ENCODE measurements at places on chromosomes 4 and X.

DNA sequence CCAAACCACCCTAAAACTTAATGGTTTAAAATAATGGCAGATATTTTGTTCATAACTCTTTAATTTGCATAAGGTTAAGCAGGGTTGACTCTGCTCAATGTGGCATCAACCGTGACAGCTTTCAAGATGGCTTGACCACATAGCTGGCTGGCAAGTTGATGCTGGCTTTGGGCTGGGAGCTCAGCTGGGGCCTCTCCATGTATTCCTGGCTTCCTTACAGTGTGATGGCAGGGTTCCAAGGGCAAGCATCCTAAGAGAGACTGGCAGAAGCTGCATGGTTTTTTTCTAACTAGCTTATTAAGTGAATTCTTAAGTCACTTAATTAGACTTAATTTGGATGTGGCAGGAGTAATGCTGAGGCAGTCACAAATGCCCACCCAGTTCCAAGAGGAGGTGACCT is 4.5 kb downstream of the RP2 start:
- no peak for DNase-seq

DNA sequence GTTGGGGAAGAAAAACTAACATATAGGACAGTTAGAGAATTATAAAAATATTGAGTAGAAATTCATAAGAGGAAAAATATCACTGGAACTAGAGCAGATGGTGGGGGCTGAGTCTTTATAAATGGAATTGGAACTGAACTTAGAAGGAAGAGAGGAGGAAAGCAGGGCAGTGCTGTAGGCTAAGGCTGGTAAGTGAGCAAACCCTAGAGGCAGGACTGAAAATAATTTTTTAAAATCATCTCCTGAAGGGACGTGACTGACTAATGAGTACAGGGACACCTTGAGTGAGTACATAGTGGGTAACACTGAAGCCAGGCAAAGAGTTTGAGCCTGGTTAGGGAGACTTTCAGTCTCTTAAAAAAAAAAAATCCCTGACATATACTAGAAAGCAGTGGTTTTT is 63.3 kb downstream of the GALNT7 start:
- DNase-seq = no peak

- no peak for DNase-seq
Measured at GRCh38 chr4:168841672-168842019, 168.4 kb downstream of the CBR4 start.

DNA sequence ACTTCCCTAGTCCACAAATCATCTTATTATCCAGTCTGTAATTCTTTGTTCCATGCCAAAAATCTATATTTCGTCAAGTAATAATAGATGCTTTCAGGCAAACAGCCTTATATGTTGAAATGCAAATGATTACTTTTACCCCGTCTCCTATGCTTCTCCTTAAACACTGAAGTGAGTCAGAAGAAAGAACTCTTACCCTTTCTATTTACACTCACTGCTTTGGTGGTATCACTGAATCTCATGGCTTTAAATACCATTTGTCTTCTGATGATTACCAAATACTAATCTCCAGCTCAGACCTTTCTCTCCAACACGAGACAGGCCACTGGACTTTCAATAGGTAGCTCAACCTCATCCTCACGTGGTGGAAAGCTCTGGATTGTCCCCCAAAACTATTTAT is 558.1 kb downstream of the IL1RAPL1 start:
- no peak for DNase-seq

DNA sequence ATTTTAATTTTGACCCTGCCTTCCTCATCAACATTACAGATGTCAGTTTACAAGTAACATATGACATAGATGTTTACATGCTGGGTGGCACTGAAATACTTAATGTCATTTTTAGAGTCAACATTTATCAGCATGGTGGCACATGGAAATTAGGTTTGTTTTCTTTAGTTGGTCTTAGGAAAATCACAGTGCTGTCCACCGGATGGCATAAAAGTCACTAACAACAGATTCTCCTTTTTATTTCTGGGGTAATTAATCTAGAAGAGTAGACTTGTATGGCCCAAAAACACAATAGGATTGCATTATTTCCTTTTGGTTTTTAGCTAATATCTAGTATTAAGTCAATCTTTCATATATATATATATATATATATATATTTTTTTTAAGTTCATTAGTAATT is 88.6 kb upstream of the HHIP start:
- DNase-seq = no peak

DNA sequence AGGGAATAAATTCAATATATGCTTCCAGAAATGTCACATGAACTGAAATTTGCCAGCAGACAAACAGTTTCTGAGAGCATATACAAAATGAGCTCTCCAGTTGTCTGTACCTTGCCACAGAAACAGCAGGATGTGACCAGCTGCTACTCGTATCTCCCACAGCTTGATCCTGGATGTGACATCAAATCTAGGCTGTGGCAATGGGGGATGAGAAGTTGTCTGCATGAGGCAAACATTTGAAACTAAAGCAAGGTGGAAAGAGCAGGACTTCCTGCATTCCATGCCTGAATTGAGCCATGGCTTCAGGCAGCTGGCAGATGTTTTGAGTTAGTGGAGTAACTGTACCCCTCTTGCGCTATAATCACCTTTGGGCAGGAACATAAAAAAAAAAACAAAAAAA is 1724.0 kb downstream of the RPA4 start:
- no peak for DNase-seq

DNA sequence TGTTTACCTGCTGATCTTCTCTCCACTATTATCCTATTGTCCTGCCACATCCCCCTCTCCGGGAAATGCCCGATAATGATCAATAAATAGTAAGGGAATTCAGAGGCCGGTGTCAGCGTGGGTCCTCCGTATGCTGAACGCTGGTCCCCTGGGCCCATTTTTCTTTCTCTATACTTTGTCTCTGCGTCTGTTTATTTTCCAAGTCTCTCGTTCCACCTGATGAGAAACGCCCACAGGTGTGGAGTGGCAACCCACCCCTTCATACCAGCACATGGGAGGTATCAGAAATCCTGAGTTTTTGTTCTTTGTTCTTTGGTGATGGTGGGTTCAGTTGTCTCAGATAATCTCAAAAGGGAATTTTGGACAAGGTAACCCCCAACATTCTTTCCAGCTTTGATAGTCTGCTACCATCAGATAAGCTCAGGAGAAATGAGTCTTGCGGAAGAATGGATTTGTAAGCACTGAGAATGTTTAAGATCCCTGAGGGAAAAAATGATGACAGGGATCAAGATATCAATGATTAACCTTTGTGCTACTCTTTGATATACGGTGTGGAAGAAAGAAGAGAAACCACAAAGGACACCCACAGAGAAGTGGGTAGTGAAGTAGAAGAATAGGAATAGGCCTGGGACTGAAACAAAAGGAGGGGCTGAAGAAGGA is 117.9 kb downstream of the CEP44 start:
- DNase-seq = no peak

GRCh38 chr4:4655901-4656300 is 114.1 kb upstream of the STX18 start:
- DNase-seq = no peak

- no peak for DNase-seq
Measured at GRCh38 chr4:141788169-141788915, 152.0 kb downstream of the IL15 start.

DNA sequence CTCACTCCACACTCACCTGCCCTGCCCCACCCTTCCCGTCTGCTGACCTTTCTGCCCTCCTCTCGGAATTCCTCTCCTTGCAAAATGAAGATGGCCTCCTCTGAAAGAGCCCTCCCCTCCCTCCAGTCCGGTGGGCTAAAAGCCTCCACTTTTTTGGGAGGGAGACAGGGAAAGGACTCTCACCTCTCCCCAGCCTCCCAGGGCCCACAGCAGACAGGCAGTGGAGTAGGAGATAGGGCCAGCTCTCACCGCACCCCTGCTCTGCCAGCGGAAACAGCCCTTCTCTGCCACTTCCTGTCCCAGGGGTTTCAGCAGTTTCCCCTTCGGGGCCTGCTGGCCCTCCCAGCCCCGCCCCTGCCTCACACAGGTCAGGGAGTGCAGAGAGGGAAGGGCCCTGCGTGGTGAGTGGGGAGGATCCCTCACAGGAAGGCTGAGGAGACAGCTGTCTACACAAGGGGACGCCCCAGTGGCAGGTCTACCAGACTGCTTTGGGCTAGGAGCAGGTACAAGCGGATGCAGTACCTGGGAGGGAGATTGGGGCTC is 18.2 kb downstream of the ELF4 start:
- no peak for DNase-seq

DNA sequence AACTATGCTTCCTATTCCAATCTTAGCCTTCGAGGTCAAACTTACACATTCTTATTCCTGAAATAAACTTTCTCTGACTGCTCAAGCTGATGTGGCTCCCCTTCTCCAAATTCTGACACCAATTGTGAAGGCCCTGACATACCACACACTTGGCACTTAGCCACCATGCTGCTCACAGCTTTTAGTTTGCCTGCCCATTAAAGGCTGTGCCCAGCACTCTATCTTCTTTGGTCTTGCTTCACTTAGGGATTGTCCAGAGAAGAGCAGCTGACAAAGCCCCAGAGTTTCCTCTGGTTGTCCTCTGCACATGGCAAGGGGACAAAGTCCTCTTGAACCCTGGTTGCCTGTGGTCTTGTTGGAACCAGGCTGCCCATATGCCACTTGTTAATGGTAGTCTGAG is 126.1 kb downstream of the ARHGEF9 start:
- DNase-seq = no peak

GRCh38 chrX:13518126-13518525 is 51.3 kb upstream of the EGFL6 start:
- DNase-seq = no peak

GRCh38 chr4:145936997-145937901 is 1.4 kb downstream of the ZNF827 start:
- DNase-seq = peak; percentile 76

GRCh38 chr4:61300266-61300844 is 100.2 kb downstream of the ADGRL3 start:
- no peak for DNase-seq

GRCh38 chrX:107708762-107709161 is 66.8 kb downstream of the TSC22D3 start:
- DNase-seq = no peak

DNA sequence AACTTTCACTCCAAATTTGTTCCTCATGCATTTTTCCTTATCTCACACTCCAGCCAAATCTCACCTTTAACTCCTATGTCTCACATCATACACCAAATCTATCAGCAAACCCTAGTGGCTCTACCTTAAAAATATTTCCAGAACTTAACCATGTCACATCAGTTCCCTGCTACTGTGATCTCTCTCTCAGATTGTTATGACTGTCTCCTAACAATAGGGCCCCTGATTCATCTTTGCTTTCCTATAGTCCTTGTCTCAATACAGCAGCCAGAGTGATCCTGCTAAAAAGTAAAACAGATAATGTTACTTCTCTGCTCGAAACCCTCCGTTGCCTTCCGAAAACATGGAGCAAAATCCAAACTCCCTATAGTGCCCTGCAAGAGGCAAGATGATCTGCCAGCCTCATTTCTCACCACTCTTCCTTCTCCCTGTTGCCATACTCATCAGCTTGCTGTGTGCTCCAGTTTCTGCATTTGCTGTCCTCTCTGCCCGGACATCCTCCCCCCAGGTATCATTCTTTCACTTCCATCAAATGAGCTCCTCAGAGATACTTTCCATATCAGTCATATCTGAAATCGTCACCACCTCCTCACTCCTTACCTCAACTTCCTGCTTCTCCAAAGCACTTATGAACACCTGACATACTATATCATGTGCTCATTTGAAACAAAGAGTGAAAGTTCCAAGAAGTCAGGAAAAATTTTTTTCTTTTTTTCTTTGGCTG is 293.4 kb upstream of the NR3C2 start:
- DNase-seq = no peak

DNA sequence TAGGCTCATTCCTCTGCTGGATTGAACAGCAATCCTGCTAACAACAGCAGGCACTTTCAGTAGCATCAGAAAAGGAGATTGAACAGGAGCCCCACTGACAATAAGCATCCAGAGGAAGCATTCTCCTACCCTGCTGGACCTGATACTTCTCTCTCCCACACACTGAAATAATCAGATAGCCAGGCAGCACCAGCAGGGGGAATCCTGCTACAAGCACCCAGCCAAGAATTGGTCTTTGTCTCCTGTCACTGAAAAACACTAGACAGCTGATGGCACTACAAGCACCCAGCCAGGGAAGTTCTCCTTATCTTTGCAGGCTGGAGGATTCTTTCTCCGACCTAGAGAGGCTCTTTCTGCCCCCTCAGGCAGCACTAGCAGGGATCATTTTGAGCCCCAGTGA is 444.3 kb upstream of the GRIA3 start:
- no peak for DNase-seq

DNA sequence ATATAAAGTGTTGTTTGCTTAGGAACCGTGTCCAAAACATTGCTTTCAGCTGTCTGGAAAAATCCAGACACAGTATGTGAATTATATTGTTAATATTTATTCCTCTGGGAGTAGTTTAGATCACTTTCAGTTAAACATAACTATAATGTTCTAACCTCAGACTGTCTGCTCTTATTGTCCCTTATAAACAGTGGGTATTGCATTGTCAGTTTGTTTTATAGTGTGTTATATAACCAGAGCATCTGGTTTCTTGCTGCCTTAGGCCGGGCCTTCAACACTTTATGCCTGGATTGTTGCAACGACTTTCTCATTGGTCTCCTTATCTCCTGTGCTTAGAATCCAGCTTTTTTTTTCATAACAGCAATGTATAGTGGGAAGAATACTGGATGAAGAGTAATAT is 26.4 kb downstream of the ATG4A start:
- DNase-seq = no peak

DNA sequence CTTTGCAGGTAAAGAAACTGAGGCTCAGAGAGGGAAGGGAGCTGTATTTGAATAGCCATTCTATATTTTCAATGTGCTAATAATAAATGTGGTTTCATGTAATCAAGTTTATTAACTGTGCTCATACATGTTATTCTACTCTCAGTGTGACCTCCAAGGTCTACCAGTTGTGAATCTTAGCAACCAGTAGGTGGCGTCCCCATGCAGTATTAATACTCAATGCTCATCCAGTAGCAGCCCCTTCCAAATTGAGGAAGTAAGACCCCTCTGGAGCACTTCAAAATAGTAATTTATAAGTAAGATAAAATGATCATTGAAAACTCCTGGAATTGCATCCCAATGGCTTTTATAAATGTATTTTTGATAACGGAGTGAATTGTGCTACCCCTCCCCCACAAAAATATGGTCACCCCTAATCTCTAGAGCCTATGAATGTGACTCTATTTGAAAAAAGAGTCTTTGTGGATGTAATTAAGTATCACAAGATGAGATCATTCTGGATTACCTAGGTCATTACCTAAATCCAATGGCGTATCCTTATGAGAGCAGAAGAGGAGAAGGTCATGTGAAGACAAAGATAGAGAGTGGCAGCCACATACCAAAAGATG is 20.4 kb upstream of the SEPSECS start:
- no peak for DNase-seq

- DNase-seq = no peak
Measured at GRCh38 chrX:68083510-68083909, 349.8 kb downstream of the OPHN1 start.

- no peak for DNase-seq
Measured at GRCh38 chr4:6354119-6354518, 84.5 kb downstream of the WFS1 start.

DNA sequence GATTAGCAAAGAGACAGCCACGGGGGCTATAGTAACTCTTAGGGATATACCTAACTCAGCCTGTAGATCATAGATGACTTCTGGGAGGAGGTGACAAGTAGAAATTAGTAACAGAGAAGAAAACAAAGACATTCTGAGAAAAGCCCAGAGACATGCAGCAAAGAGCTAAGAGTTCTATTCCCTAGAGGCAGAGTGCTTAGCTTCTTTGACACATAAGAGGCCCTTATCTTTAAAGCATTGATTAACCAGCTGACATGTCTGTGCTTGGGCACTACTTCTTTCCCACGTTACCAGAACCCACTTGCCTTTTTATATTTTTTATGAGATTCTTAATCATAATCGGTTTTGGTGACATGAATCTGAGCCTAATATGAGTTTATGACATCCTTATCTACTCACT is 179.5 kb downstream of the GABRB1 start:
- DNase-seq = no peak

- DNase-seq = no peak
Measured at GRCh38 chr4:77092975-77093374, 17.2 kb upstream of the CCNI start.
